ENCODE measurements at places on chromosomes 5 and 9. TPM values are rescaled to one million over a fixed set of nuclear protein-coding genes. Genes with fewer than 3 reads are reported as not detected.

SPINK7 gene
- not detected for total RNA-seq

NIPAL4 gene
- total RNA-seq, result not detected

ANXA1 gene
- 223 TPM for total RNA-seq

ALDOB gene
- total RNA-seq, result 9,366 TPM

CNTNAP3B gene
- 7.4 TPM for total RNA-seq

TLR4 gene
- 6.6 TPM for total RNA-seq

SURF4 gene
- 281 TPM for total RNA-seq

CLIC3 gene
- total RNA-seq, result not detected

IL3 gene
- not detected for total RNA-seq

SPAAR gene
- 17.3 TPM for total RNA-seq

MEGF10 gene
- 0.13 TPM for total RNA-seq

PELO gene
- total RNA-seq, result 10.7 TPM

SLC25A2 gene
- 1.8 TPM for total RNA-seq

TMC1 gene
- total RNA-seq, result not detected

FREM1 gene
- 72.7 TPM for total RNA-seq

CFAP90 gene
- not detected for total RNA-seq

WDR31 gene
- total RNA-seq, result 2.5 TPM

SOHLH1 gene
- not detected for total RNA-seq

IL33 gene
- 4.2 TPM for total RNA-seq

ZBED3 gene
- 1.9 TPM for total RNA-seq

AGTPBP1 gene
- total RNA-seq, result 11.0 TPM

OR1J1 gene
- total RNA-seq, result not detected

AIF1L gene
- total RNA-seq, result 3.0 TPM

PGM5 gene
- 29.7 TPM for total RNA-seq

FOXD4L4 gene
- not detected for total RNA-seq

FGF18 gene
- total RNA-seq, result not detected

TMEM174 gene
- total RNA-seq, result not detected

OR1Q1 gene
- not detected for total RNA-seq

BTNL8 gene
- 6.6 TPM for total RNA-seq

SURF6 gene
- 28.1 TPM for total RNA-seq

APBA1 gene
- total RNA-seq, result 14.9 TPM

MCTP1 gene
- 8.9 TPM for total RNA-seq

ASTN2 gene
- total RNA-seq, result 7.7 TPM

Measured in Peyer's patch (tissue), 4 donors.